Right lobe of liver (tissue), 6 donors: ENCODE measurements at places on chromosomes 5 and 9. TPM values are rescaled to one million over a fixed set of nuclear protein-coding genes. Genes with fewer than 3 reads are reported as not detected.

ANKRD31 gene
- total RNA-seq, result not detected

SLC12A7 gene
- 54.3 TPM for total RNA-seq

SIMC1 gene
- 10.9 TPM for total RNA-seq

FAM81B gene
- not detected for total RNA-seq

GRCh38 chr5:112738191-112738560 is 491 bp downstream of the APC start:
- DNase-seq, result no peak

PCDHB11 gene
- total RNA-seq, result 0.24 TPM

SOHLH1 gene
- not detected for total RNA-seq

DNA sequence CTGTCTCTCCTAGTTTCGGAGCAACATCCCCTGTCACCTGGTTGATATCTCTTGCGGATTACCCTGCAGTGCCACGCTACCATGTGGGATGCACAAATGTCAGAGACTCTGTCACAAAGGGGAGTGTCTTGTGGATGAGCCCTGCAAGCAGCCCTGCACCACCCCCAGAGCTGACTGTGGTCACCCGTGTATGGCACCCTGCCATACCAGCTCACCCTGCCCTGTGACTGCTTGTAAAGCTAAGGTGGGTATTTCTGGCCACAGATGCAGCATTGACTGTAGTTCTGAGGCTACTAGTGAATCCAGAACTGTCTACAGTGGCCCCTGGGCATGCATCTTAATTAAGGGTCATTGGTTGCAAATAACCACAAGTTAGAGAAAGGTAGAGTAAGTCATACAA is 50.8 kb downstream of the AQP7 start:
- DNase-seq, result no peak

- no peak for DNase-seq
Observed at GRCh38 chr5:172792701-172793570, 21.9 kb upstream of the DUSP1 start.

P4HA2 gene
- 23.2 TPM for total RNA-seq

DNA sequence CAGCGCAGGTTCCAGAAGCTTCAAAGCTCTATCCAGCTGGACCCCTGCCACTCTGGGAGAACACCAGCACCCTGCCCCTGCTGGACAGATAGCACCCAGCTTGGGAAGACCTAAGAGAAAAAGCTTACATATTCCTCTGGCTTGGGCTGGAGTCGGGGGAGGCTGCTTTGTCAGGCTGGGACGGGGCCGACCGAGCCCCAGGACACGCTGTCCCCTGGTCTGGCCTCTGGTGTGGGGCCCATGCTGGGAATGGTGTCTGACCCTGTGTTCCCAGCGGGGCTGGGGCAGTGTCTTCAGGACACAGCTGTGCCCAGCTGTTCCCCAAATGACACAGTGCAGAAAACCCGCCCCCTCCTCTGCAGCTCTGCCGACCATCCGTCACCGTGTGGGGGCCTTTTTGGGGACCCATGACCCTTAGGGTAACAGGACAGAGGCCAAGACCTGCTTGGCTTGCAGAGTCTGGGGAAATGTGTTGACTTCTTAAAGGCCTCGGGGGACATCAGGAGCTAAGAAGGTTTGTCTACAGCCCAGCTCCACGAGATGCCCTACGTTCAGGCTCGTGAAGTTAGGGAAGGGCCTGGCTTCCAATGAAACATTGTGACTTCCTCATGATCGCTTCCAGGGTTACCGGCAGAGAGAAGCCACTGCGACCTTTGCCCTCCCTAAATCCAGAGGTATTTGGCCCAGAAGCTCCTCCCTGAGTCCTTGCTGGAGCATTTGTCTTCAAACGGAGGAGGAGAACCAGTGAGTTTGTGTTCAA is 20.4 kb upstream of the SLC2A6 start:
- no peak for DNase-seq
